ENCODE measurements at places on chromosomes 7 and 10.

- no peak for DNase-seq
These were observed 256.6 kb downstream of the USP6NL start for GRCh38 chr10:11354823-11355222.

DNA sequence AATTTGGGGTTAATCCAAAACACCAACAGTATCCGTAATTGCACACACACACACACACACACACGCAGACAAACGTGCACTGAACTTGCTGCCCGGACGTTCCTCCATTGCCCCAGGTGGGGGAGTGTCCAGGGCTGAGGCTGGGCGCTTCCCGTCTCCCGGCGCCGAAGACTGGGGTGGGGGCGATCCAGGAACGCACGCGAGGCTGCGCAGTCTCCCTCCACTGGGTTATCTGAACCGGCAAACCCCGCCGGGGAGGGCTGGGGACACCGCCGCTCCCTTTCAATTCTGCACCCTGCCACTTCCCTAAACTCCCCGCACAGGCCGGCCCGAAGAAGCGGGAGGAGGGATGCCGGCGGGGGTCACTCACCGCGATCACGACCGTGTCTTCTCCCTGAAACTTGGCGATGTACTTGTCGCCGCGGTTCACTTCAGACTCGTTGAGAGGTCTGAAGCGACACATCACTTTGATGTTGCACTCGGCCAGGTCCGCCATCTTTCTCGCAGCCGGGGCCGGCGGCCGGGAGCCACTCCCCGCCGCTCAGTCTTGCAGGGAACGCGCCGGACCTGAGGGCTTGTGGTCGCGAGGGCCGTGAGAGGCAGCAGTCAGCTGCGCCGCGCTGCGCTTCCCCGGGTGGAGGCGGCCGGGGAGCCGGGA, 618 bp downstream of the KIF5B start:
- no peak for DNase-seq

GRCh38 chr7:149865437-149865836, 8.3 kb upstream of the ATP6V0E2 start:
- no peak for DNase-seq

DNA sequence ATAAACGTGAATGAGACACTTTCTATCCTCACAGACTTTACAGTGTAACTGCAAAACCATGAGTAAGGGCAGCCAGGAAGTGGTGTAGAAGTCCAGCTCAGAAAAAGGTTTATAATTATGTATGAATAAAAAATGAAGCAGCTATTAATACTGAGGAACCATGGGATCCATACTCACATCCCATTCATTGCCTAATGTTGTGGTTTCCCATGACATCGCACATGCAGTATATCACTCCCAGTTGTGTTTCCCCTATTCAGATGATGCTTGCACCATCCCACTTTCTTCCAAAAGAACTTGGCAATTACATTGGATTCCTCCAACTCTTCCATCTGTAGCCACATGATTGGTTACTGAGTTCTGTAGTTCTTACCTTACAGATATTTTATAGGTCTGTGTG, 74.5 kb upstream of the SEMA3D start:
- DNase-seq = no peak

GRCh38 chr10:123398756-123399155, 244.6 kb downstream of the BUB3 start:
- no peak for DNase-seq

DNA sequence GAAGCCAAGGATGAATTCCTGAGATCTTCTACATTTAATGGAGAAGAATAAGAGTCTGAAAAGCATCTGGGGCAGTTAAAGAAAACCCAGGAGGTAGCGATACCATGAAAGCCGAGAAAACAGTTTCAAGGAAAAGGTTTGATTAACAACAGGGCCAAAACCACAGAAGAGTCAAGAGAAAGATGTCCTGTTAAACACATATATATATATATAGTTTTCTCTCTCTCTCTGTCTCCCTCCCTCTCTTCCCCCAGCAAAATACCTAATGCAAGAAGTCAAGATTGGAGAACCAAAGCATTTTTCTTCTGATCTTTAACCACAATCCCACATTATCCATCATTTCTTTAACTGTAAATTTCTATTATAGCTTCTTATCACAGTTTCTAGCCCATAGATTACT, 261.4 kb downstream of the SNX13 start:
- DNase-seq = no peak

GRCh38 chr7:43700059-43700501, 29.2 kb downstream of the COA1 start:
- DNase-seq = no peak

GRCh38 chr7:3606436-3606835, 305.4 kb downstream of the SDK1 start:
- no peak for DNase-seq

DNA sequence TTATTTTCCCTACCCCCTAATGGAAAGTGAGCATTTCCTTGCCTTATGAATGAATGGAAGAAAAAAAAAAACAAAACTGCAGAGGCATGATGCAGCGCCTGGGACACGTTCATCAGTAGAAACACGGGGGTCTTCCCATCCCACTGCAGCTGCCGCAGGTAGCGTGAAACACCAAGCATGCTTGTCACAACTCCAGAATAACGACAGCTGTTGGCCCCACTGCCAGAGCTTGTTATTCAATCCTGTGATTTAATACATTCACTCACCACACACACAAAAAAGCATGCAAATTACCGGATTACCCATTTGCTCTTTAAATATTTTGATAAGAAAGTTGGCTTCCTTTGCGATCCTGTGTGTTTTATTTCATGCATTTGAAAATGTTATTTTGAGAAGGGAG, 48.4 kb upstream of the GNA12 start:
- no peak for DNase-seq

- peak; percentile 16 for DNase-seq
These were observed 476 bp upstream of the ZNF33B start for GRCh38 chr10:42638821-42639270.

DNA sequence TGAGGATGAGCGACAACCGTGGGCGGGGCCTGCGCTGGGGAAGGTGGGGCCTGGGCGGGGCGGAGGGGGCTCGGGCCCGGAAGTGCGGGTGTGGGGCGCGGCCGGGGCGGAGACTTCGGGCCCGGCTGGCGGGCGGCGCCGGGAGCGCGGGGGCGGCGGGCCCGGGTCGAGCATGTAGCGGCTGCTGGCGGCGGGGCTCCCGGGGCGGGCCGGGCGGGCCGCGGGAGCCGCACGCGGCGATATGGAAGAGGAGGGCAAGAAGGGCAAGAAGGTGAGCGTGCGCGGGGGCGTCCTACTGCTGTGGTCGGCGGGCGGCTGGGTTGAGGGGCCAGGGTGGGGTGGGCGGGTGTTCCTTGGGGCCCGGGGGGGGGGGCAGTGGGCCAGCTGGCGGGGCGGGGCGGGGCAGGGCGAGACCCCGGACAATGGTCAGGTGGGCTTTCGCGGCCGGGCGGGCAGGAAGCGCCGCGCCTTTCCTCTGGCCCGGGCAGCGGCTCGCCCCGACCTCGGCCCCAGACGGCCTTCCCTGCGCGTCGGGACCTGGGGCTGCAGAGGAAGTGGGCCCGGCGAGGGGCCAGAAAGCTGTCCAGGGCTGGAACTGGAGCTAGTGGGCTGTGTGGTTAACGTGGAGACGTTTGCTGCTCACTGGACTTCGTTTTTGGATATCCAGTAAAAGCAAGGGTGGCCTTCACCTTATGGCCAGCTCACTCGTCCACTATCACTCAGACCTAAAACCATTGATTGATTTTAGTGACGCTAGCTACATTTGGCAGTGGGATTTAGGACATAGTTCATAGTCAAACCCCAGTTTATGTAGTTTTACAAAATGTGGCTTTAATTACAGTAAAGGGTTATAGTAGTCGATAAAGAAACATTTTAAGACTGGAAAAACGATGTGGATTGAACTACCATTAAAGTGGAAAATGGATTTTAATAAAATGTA, at the start of gene CCM2:
Gene CCM2, plus strand, starts transcription at position 109 of the 940 bp plus-strand sequence. Its CDS starts 133 bp downstream, at position 242.
- DNase-seq = no peak

- DNase-seq = no peak
These were observed 294.1 kb downstream of the GLRX3 start for GRCh38 chr10:130430291-130430690.

DNA sequence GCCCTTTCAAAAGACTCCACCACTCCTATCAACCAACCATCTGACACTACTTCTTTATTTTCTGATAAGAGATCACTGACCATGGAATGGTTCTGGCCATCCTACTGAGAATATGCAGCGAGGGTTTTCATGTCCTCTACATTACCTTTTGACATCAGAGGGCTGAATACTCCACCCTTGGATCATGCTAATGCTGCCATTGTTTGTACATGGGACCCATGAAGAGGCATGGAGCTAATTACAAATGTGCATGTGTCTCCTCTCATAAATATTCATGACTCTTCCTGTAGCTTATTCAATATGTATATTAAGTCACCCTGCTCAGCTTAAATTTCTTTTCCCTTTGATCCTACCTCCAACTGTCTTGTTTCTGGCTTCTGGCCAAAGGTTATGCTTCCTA, 1065.8 kb upstream of the GHITM start:
- no peak for DNase-seq

DNA sequence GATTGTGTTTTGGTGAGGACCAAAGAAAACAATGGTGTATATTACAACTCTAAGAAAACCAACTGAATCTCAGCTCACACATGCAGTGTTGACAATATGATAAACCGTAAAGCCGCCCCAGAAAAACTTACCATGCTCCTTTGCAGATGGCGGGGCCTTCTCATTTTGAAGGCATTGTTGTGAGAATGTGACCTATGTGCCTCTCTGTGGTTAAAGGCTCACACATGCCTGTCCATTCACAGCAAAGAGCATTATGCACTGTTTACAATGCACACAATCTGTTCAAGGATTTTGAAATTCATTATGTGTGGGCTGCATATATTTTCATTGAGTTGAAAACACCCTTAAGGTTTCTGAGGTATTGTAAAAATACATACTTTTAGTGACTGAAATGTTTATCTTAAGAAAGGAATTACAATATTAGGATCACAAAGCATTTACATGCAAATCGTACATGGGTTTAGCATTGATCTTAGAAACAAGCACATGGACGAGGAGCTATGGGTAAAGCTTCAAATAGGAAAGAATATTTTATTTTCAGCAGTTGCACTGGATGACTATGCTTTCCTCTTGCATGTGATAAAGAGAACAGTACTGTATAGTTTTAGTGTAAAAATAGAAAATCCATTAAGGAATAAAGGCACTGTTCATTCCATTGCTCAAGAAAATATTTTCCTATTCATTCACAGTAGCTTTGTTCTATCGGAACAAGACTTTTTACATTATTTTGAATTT, 334.3 kb downstream of the ARL4A start:
- DNase-seq = no peak

- no peak for DNase-seq
These were observed 22.8 kb downstream of the PRKAG2 start for GRCh38 chr7:151853896-151854719.

GRCh38 chr7:114944745-114945625, 23.1 kb downstream of the MDFIC start:
- DNase-seq = no peak

DNA sequence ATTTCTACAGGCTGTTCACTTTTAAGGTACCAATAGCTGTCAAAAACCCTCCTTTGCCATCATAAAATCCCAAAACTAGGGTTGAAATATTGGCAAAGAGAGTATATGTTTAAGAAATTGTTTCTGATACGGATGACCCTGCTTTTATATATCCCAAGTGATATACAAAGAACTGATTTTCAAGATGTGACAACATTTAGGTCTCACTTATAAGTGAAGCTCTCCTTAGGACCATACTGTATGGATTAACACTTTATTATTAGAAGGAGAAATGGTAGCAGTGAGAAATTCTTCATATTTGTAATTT, 11.0 kb upstream of the CRPPA start:
- no peak for DNase-seq

DNA sequence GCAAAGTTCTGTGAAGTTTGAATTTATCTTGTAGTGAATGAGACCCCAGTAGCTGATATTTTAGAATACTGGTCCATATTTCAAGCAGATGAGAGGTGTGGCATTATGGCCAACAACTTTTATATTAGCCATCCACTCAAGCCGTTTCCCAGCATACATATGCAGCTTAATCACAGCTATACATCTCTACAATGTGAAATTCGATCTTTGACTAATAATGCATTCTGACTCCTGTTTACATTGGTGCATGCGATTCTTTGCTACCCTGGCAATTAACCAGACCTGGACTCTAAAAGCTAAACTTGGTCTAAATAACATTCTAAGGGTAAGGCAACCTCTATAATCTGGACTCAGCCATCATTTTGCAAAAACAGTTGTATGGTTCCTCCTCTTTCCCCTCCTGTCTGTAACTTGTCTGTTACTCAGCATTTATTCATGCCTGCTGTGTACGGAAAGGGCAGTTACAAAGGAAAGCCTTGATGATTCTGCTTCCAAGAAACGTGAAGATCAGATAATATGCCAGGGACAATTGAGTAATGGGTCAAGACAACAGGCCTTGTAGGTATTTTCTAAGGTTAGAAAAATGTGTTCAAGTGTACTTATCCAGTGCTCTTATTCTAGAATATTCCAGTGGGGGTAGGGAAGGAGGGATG, 50.6 kb downstream of the PNLIPRP2 start:
- no peak for DNase-seq

DNA sequence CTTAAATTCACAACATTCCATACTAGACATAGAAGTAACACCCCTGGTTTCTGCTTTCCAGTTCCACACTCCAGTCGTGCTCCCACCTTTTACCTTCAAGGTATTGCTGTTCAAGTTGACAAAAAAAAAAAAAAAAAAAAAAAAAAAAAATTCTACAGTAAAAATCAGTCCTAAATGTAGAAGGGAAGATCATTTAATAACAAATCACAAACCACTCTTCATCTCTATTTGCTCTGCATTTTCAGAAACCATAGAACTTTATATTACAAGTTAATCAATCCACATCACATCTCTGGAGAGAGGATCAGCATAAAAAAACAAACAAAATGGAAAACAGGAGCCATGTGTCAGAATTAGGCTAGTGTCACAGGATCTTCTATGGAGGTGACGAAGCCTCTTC, 206.3 kb upstream of the KLF14 start:
- DNase-seq = no peak

GRCh38 chr7:41193738-41194282, 509.1 kb downstream of the INHBA start:
- no peak for DNase-seq

DNA sequence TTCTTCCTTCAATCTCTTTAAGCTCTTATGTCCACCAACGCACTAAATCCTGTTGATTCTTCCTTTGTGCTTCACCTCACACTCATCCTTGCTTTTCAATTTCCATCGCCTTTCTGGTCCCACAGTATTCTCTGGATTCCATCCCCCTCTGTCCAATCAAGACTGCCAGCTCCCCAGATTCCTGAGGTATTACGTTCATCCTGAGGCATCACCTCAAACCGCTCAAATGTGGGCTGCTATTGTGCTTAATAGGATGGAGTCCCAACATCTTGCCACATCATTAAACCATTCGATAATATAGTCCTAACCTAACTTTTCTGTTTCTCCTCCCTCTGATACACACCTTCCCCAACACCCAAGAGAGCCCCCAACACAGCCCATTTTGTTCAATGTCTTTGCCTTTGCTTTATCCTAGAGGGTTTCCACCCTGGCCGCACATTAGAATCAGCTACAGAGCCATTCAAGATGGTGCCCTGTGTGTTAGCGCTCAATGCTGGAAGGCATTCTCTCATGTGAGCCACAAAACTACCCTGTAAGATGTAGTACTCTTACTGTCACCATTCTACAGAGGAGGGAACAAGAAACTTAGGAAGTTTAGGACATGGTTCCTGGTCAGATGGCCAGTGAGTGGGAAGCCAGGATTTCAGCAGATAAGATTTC, 79.5 kb upstream of the LEP start:
- no peak for DNase-seq

GRCh38 chr10:67853512-67853911, 15.5 kb upstream of the DNAJC12 start:
- no peak for DNase-seq

Data from activated T-cell treated with anti-CD3 and anti-CD28 coated beads for 4 hours (primary cell).